ENCODE measurements at places on chromosomes 11 and 22. TPM values are rescaled to one million over a fixed set of nuclear protein-coding genes. Genes with fewer than 3 reads are reported as not detected.

DNA sequence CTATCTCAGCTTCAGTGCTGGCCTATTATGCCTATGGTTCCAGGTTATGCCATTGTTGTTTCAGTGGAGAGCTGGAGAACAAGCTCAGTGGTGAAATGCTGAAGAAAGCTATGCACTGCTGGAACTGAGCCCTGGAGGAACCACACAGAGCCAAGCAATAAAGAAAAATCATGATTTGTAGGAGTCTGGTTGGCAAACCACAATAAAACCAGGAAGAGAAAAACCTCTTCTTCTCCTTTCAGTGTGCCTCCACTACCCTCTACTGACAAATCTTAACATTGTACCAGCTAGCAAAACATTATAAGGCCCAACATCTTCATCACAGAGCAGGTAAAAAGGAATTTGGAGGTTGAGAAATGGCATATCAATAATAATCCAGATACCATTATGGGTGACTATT, 5.3 kb downstream of the OR51F2 start:
- DNase-seq, result peak; percentile 40

DNA sequence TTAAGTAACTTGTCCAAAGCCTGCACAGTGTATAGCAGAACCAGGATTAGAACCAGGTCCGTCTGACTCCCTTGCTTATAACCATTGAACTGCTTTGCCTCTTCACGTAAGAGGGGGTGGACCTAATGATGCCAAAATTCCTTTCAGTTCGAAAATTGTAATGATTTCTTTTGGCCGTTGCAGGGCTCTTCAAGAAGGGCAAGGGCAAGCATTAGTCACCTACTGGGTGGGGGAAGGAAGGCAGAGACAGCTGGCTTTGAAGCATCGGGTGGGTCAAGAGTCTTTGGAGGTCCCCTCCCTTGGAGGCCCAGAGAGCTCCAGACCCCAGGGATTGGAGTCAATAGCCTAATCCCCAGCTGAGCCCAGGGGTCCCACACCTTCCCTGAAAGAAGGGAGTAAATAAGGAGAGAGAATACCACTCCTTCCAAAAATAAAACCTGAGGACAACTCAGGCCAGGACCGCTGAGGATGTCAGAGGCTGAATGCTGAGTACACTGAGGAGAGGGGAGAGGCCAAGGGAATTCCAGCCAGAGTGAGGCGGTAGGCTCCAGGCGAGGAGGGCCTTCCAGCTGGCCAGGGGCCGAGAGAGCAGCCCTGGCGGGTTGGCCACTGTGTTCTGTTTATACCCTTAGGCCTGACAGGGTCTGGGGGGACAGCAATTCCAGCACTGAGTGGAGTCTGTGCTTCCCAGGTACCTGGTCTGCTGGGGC, 14.1 kb downstream of the CREB3L1 start:
- DNase-seq, result no peak

DNA sequence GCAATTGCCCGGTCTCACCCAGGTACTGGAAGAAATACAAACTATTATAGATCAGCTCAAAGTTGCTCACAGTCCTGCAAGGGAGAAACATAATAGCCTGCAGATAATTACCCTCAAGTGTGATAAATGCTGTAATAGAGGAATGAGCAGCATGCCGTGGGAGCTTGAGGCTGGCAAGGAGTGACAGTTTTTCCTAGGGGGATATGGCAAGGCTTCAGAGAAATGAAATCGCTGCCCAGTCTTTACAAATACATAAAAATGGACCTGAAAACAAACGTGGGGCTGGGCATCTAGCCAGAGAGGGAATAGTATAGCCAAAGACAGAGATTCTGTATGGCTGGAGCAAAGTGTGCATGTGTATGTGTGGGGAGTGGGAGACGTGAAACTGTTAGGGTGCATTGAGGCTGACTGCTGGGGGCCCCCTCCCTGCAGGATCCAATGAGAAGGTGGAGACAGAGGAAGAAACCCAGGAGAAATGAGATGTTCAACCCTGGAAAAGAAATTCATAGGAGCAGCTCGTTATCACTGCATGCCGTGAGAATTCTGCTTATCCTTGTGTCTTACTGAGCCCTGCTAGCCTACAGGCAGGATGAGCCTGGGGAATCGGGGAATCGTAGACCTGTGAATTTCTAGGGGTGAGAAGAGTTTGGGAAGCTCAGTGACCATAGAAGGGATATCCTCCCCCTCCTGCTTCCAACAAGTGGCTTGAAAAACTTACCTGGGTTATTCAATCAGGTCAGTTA, 167.0 kb downstream of the LDLRAD3 start:
- DNase-seq, result no peak

DNA sequence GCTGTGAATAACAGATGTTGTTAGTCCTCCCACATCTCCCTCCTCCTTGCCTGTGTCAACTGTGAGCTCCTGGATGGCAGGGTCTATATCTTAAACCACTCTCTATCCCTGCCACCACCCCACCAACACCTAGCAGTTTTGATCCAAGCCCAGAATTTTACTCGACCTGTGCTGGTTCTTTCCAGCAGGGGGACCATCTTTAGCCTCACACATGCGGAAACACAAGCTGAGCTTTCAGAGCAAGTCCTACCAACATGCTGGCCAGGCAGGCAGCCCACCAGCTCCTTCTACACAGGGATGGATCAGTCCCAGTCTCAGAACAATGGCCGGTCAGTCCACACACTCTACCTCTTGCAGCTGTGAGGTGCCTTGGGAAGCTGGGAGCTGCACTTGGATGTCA, 231.5 kb downstream of the NXPE2 start:
- DNase-seq, result peak; percentile 10

DNA sequence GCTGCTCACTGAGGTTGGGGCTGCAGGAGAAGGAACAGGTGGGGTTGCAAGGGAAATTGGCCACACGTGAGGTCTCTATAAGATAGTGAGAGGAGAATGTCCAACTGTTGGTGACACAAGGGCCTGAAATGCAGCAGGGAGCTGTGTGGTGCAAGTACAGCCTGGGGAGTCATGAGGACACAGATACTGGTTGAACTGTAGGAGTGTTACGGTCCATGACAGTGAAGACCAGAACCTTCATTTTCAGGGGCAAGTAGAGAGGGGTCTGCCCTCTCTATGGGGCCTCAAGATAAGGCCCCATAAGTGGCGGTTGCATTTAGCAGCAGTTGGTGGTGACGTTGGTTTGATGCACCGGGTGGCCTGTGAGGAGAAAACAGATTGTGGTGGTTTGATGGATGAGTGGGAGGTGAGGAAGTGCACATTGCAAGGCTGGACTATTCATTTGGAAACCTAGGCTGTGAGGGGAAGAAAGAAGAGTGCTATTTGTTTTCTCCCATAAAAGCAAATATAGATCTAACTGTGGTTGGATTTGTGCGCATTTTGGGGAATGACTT, 39.4 kb downstream of the MICAL2 start:
- no peak for DNase-seq

Gene GLYAT
- total RNA-seq, result not detected

DNA sequence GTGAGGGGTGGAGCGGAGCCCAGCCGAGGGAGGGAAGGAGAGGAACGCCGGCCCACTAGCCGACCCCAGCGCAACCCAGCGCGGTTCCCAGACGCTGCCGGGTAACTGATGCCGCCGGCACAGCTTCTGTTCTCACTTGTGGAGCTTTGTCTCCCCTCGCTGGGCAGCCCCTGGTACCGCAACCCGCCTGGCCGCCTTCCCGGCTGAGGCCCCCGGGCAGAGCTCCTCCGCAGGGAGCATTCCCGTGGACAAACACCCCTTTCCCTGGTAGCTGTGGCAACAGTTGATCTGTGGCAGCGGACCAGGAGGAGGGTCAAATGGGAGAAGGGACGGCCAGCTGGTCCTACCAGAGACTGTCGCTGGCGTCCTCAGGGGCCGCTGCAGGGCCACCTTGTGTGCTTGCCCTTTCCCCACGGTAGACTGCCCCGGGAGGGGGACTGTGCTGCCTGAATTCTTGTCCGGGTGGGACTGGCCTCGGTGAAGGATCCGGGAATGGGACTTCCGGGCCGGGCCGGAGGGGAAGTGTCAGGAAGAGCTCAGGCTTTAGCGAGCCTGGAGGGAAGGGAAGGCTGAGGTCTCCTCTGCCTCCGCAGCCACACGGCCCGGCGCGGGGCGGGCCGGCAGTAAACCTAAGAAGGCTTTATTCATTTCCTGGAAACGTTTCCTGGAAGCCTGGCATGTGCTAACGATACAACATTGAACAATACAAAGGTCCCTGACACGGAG, 468.0 kb downstream of the OPCML start:
- peak; percentile 19 for DNase-seq

- DNase-seq, result peak; percentile 84
Observed at GRCh38 chr11:121451178-121451985, 732 bp upstream of the SORL1 start.

DNA sequence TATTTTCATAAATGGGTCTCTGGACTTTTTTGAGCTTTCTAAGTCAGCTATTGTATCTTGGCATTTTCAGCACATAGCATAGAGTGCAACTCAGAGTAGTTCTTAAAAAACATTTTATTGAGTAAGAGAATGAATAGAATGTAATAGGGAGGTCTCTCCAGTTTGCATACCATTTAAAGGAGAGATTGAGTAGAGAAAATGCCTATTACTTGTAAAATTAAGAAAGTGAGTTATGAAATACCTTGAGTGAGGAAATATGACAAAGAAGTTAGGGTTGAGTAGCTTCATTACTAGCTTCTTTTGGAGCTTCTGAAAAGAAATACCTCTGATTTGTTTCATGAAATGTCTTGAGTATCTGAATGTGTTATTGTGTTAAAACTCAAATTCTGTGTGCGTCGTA, 140.0 kb downstream of the AASDHPPT start:
- no peak for DNase-seq

Gene NXPE2
- not detected for total RNA-seq

DNA sequence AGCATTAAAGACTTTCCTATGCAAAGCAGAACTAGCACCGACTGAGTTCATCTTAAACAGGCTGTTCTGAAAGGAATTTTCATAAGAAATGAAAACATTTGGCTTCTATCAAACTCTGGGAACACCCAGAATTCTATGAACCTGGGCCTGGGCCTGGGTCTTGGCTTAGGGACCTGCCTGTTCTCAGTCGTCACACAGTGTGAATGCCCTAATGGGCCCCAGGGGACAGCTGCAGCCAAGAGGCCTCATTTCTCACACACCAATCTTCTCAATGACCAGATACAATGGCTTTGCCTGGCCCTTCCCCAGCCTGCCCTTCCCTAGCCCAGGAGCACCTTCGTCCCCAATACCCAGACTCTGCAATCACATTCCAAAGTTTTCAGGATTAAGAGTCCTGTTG, 234.9 kb upstream of the ARHGAP20 start:
- no peak for DNase-seq

GRCh38 chr11:106234794-106235193, 157.3 kb downstream of the AASDHPPT start:
- no peak for DNase-seq

GRCh38 chr11:62104816-62105653, 18.8 kb upstream of the INCENP start:
- DNase-seq, result no peak

Gene APOBEC3F
- not detected for total RNA-seq

GRCh38 chr22:26103023-26103422, 66.2 kb upstream of the SEZ6L start:
- DNase-seq, result no peak

GRCh38 chr11:18452927-18453326, 2.7 kb upstream of the LDHAL6A start:
- no peak for DNase-seq

GRCh38 chr11:108959105-108959761, 294.4 kb downstream of the DDX10 start:
- DNase-seq, result no peak

DNA sequence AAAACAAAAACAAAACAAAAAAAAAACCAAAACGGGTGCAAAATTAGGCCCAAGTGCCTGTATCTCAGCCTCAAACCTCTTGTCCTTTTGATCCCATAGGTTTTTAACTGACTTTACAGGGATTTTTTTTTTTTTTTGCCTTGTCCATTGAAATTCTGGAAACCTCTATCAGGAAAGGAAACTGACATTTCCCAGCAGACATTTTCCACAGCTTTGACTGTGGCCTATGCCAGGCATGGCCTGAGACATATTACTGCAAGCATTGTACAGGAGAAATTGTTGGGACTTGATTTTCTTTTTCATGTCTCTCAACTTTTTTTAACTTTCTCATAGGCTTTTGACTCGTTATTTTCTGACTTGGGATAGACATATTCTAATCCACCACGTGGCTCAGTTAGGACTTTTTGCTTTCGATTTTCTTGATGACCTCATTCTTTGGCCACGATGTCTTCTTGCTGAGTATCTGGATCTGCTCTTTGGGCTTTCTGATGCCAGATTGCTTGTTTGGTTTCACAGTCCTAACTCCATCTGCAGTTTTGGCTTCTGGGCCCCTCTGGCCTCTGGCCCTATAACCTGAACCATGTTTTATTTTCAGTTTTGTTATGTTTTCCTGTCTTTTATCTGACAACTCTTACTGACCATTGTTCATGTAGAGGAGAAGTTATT, 336.1 kb upstream of the C11orf87 start:
- no peak for DNase-seq

Gene STARD10
- total RNA-seq, result 1,283 TPM

DNA sequence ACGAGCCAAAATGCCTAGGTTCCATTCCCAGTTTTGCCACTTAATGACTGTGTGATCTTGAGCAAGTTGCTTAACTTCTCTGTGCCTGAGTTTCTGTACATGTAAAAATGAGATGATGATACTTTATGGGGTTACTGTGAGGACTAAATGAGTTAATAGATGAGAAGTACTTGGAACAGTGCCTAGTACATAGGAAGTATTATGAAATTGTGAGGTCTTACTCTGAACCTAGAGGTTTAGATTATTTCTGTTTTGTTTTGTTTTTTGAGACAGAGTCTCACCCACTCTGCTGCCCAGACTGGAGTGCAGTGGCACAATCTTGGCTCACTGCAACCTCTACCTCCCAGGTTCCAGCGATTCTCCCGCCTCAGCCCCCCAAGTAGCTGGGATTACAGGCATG, 227.0 kb upstream of the POU2AF2 start:
- no peak for DNase-seq

DNA sequence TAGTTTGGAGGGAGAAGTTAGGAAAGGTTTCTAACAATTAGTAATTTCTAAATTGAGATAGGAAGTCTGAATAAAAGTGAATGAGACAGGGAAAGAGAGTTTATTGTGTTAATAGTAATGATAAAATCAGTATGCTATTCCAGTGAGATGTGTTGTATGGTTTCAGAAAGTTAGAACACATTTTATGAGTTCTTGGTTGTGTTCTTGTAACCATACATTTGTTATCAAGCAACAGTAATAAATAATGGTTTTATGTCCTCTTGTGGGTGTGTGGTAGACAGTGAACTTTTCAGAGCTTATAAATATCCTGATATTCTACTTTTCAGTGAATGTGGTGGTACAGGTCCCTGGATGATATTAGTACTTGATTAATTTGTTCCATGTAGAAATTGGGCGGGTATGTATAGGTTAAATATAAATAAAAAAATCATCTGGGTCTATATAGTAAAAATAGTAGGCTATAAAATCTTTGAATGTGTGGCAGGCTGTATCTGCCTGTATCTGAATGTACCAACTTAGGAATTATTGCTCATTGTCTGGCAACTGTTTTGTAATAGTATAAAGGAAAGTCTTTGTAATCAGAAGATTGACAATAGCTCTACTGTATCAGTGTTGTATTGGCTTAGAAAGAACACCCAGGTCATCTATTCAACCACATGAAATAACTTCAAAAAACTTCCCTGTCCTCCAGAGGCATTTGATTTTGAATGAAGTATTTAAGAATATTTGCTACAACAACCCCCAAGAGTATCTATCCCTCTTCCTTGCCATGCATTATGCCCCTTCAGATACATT, 54.8 kb downstream of the UVRAG start:
- DNase-seq, result no peak
